ENCODE measurements at places on chromosomes 1 and 21.

- DNase-seq: peak; percentile 49
Measured at GRCh38 chr1:52032785-52033131, 852 bp downstream of the KTI12 start.

GRCh38 chr1:175822580-175822979 is 79.2 kb upstream of the TNR start:
- peak; percentile 10 for DNase-seq

DNA sequence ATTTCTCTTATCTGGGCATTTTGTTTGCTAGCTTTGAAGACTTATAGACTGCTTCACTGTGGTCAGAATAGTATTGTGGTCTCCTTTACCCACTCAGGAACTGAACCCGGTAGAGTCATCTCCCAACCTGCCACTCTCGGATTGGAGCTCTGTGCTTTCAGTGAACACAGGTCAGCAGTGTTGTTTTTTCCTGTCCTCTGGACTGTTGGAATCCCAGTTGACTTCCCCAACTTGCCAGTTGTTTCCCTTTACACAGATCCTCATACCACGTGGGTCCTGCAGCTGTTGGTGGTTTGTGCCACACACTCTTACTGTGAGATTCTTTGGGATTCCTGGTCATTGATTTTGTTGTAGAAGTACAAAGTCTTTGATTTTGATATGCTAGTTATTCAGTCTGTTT is 214.1 kb downstream of the DYRK1A start:
- DNase-seq: no peak

DNA sequence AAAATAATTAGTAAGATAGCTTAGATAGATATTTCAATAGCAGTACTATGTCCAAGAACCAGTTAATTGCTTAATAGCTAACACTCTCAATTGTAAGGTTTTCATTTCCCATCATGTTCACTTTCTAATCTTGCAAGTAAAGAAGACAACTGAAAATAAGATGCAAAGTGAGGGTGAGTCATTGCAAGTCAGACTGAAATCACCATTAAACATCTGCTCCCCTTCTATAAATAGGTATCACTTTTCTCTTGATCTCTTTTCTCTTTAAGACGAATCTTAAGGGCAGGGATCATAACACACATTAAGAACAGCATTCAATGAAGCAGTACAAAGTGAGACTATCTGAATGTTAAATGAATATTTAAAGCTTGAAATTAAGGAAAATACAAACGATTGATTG is 40.4 kb downstream of the UBR4 start:
- no peak for DNase-seq

DNA sequence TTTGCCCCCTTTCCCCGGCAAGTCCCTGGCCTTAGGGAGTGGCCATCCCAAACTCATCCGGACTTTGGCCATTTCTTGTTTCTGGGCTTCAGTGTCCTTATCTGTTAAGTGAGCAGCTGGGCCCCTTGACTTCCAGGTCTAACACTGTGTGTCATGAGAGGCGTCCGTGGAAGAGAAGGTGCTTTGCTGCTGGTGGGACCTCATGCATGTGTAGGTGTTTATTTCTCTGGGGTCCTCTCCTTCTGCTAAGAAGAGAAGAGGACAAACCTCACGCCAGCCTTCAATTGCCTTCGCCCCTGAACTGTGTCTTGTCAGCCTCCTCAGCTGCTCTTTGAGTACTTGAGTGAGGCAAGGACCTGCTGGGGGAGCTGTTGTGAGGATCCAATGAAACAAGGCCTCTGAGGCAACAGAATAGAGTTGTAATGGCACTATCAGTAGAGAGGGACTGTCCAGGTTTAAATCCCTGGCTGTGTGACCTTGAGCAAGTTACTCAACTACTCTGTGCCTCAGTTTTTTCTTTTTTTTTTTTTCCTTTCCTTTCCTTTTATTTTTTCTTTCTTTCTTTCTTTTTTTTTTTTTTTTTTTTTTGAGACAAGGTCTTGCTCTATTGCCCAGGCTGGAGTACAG is 72.5 kb downstream of the RUNX3 start:
- no peak for DNase-seq

GRCh38 chr1:160206421-160207117 is 1.4 kb downstream of the PEA15 start:
- DNase-seq: peak; percentile 85

- peak; percentile 28 for DNase-seq
Measured at GRCh38 chr1:176073524-176074157, 133.4 kb downstream of the COP1 start.

DNA sequence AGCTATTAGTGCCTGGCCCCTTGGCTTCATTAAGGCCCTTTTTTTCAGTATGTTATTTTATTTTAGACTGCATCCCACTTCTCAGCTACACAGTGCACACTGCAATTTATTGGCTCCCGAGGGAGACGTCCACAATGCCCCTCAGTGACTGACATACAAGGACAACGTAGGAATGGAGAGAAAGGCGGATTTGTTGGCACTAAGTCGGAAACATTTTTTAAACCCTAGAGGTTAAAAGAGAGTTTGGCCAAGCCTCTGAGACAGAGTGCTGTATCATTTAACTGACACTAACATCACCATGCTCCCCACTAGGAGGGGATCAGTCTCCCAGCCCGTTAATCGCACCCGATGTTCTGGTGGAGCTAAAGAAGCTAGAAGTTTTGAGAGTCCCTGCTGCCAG is 45.7 kb upstream of the FOXD3 start:
- no peak for DNase-seq

GRCh38 chr1:25890239-25891034 is 14.9 kb upstream of the PAQR7 start:
- peak; percentile 82 for DNase-seq

DNA sequence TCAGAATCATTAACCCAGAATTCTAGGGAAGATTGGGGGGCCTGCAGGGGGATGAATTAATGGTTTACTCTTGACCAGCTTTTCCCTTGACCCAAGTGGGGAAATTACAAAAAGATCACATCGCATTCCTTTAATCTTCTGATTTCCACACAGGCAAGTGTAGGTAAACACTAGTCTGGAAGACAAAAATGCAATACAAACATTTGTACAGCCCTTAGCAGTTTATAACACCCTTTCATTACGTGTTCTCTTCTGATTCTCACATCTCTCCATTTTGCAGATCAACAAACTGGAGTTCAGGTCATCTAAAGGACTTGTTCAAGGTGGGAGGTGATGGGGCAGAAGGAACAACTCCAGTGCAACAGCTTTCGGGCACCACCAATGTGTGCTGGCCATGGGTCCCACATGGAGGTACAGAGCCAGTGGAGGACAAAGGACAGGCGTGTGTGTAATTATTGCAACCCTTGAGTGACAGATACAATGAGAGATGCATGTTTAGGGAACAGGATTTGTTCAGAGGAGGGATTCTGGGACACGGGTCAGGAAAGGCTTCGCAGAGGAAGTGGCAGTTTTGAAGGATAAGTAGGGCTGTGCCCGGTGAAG is 20.4 kb downstream of the ATF3 start:
- DNase-seq: no peak

- no peak for DNase-seq
Measured at GRCh38 chr1:222079566-222079965, 337.7 kb upstream of the DUSP10 start.

DNA sequence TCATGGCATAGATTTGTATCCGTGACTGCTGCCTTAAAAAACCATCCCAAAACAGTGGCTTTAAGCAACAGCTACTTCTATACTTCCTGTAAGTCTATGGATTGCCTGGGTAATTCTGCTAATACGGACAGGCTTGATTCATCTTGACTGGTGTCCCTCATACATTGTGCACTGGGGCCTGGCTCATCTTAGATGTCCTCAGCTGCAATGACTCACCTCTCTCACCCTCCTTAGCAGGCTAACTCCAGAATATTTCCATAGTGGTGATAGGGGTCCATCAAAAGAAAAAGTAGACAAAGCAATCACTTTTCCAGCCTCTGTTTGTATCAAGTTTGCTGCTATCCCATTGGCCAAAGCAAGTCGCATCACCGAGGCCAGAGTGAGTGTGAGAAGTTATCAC is 409.1 kb upstream of the KAZN start:
- DNase-seq: no peak

DNA sequence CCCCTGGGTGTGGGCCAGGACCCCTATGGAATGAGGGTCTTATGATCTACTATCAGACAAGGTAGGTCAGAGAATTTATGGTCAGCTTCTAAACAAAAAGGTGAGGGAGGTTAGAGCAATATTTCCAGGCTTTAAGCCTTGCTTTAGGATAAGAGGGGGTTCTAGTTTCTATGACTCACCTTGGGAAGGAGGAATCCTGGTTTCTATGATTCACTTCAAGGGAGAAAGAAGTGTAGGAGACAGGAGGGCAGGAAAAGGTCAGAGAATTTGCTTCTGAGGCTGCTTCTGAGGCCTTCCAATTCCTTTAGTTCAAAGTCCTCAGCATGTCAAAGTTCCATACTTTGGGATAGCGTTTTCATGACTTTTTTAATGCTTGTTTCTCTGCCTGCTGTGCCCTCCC is 35.2 kb downstream of the RGL1 start:
- DNase-seq: peak; percentile 30

GRCh38 chr1:10514490-10515235 is 39.9 kb downstream of the PEX14 start:
- peak; percentile 51 for DNase-seq

- no peak for DNase-seq
Measured at GRCh38 chr1:12346483-12347151, 116.8 kb downstream of the VPS13D start.

- no peak for DNase-seq
Measured at GRCh38 chr1:199422206-199422605, 605.3 kb upstream of the NR5A2 start.

DNA sequence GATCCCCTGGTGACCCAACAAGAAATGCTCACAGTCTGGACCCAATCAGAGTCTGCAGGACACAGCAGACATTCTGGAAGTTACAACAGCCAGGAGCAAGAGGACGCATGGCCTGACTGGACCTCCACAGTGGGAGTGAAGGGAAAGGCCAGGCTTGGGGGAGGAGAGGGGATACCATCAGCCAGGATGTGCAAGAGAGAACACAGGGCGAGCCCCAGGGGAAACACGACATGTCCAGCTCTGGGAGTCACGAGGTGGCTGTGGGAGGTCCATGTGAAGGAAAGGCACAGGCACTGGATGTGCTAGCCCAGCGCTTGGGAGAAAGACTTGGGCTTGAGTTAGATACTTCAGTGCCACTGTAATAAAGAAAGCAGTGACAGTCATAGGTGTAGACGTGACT is 87.3 kb downstream of the HSF2BP start:
- no peak for DNase-seq

GRCh38 chr1:218755128-218755527 is 410.0 kb downstream of the TGFB2 start:
- peak; percentile 18 for DNase-seq

- DNase-seq: no peak
Measured at GRCh38 chr21:45120975-45121374, 46.6 kb downstream of the ADARB1 start.

- DNase-seq: no peak
Measured at GRCh38 chr1:233340966-233341516, 13.5 kb downstream of the MAP3K21 start.

DNA sequence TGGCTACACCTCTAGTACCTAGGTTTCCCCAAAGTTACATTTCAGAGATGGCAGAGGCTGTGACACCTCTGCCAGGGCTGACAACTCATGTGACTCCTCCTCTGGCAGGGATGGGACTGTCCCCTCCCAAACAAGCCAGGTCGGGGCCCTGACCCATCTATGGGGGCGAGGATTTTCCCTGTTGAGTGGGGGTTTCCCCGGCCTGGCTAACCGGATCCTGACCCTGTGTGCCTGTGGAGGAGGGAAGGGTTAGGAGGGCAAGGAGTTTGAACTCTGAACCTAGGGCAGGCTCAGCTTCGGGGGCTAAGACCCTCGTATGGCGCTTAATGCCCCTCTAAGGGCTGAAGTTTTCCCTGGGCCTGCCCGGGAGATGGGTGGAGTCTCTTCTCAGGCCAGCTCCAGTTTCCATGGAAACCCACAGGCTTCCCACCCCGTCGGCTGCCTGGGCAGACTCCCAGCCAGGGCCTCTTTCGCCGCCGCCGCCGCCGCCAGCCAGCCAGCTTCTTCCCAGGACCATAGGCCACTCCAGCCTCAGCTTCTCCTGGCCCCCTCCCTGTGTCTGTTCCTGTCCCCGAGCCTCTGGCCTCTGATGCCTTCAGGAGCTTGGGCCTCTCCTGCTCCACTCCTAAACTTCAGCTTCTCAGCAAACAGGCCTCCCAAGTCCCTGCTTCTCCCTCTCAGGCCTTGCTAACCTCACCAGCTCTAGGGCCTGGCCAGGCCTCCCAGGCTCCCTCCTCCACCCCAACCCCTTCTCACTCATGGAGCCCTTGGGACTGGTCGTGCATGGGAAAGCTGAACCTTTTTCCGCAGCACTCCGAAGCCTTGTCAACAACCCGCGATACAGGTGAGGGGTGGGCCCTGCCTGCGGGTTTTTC is at the start of gene BTBD19:
BTBD19 (plus strand) TSS at position 461 of the 875 bp plus-strand sequence; CDS start at position 759, 298 bp downstream.
- peak; percentile 76 for DNase-seq

- no peak for DNase-seq
Measured at GRCh38 chr21:25760061-25760460, 25.3 kb downstream of the GABPA start.

- DNase-seq: no peak
Measured at GRCh38 chr1:21669258-21670058, at the start of gene RAP1GAP. Gene RAP1GAP (minus strand): TSS chr1:21669357. CDS start chr1:21620032, 49,325 bp downstream.

- DNase-seq: no peak
Measured at GRCh38 chr1:7113822-7114221, 328.6 kb downstream of the CAMTA1 start.

- peak; percentile 62 for DNase-seq
Measured at GRCh38 chr1:93735722-93736121, 54.1 kb upstream of the BCAR3 start.

DNA sequence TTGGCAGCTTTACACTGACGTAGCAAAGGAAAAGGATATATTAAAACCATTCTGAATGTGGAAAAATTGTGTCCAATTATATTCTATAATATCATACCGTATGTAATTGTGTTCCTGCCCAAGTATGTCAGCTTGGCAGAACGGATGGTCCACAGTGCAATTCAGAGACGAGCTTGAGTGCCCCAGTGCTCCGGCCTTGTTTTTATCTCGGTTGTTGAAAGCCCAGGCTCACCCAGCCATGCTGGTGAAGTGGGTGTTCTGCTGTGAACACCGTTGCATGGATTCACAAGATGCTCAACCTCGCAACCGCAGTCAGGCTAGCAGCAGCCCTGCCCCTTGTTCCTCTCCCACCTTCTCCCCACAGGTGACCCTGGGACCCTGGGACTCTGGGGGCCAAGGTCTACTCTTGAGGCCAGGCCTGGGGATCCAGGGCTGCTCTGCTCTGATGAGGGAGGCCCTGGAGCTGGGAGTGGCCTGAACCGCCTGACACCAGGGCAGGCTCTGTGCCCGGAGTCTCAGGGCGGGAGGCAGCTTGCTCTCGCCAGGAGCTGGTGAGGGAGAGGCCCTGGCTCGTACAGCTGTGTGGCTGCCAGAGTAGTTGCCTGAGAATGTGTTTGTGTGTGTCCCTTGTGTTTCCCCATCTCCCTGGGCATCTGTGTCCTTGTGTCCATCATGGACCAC is 11.2 kb downstream of the PTPRF start:
- no peak for DNase-seq
